ENCODE measurements at places on chromosomes 1 and 21.

- no peak for DNase-seq
These were observed 158.0 kb downstream of the GPATCH2 start for GRCh38 chr1:217472915-217473314.

DNA sequence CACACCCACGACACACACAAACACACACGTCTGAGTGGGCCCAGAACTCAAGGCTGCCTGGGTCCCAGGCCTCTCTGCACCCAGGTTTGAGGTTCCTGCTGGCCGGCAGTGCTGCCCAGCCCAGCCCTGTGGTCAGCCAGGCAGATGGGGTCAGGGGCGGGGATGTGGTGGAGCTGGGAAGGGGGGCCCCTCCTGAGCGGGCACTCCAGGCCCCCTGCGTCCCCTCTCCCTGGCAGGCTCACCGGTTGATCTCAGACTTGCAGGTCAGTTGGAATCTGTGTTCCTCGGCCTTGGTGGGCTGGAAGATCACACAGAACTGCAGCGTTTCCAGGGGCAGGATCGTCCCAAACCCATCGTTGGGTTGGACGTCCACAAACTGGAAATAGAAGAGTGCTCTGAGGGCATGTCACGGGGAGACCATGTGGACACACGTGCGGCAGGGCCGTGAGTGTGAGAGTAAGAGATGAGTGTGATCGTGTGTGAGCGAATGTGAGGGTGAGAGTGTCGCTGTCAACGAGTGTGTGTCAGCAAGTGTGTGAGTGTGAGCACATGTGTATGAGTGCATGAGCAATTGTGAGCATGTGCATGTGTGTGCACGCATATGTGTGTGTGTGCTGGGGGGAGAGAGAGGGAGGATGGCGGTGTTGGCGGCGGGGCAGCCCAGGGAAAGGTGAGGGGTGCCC, 19.7 kb upstream of the TMEM52 start:
- no peak for DNase-seq

DNA sequence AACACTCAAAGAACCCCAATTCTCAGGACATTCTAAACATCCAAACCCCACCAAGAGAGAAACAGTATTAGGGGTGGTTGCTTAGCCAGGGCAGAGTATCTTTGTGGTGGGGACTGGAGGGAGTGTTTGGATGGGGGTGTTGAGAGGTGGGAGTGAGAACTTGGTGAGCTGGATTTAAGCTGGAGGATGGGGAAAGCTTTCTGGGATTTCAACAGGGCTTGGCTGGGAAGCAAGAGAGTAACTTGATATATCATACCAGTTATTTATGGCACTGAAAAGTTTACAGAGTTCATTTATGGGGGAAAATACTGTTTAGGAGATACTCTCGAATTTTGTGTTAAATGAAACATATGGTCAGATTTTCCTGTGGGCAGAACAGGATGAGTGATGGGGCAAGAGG, 6.8 kb upstream of the CNIH3 start:
- DNase-seq: no peak

DNA sequence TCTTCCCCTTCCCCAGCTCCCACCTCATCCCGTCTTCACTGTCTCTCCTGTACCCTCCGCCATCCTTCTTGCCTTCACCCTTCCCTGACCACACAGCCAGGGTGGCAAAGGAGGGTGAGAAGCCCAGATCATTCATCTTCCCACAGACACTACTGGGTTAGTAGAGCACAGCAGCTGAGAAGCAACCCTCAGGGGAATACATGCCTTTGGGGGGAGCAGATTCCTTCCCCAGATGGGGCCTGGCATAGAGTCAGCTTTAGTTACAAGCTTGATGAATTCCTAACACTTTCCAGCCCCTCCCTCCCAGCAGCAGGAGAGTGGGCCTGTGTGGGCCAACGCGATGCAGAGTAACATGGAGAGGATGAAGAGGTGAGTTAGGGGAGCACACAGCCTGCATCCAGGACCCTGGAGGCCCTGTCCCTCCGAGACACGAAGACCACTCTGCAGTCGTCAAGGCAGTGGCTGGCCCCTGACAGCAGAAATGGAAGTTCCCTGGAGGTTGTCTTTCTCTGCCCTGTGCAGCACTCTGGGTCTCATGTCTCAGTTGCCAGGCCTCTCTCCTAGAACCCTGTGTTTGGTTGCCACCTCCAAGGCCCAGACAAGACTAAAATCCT, 8.8 kb upstream of the BTG2 start:
- no peak for DNase-seq

DNA sequence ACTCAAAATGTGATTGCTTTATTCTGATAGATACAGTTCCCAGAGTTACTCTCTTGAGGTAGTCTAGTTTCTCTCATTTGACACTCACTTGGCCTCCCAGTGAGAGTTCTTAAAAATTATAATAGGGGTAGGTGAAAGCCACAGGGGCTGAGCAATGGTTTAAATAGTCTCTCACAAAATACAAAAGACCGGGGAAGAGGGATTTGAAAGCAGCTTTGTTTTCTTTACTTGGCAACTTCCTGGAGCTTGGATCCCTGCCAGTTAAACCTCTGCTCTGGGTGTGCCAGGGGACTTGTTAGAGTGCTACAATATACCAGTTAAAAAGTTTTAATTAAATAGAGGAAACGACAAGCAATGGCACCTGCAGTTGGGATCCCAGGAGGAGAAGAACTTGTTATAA, 31.7 kb downstream of the OR13G1 start:
- DNase-seq: peak; percentile 22

GRCh38 chr1:116877141-116877818, 32.4 kb upstream of the PTGFRN start:
- peak; percentile 9 for DNase-seq

DNA sequence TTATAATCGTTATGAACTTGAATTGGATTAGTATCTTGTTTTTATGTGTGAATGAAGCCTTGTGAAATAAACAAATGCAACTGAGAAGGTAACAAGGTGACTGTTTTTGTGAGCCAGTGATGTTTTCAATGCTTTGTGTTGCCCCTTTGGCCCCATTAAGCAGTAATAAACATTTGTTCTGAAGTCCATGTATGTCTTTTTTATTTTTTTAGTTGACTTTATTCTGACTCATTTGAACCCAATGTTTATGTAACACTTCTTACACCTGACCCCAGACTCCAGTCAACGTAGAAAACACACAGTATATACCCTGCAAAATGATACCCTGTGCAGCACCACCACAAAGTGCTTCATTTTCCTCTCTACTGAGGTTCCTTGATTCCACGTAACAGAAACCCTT, 4.6 kb upstream of the CACYBP start:
- DNase-seq: no peak

GRCh38 chr1:12067900-12068821, 5.1 kb downstream of the TNFRSF8 start:
- DNase-seq: no peak

- DNase-seq: no peak
These were observed 19.3 kb upstream of the C1orf21 start for GRCh38 chr1:184367427-184368038.

GRCh38 chr1:174872615-174873058, 127.1 kb upstream of the CACYBP start:
- no peak for DNase-seq

GRCh38 chr1:170162459-170163246, 16.9 kb downstream of the NTMT2 start:
- no peak for DNase-seq

DNA sequence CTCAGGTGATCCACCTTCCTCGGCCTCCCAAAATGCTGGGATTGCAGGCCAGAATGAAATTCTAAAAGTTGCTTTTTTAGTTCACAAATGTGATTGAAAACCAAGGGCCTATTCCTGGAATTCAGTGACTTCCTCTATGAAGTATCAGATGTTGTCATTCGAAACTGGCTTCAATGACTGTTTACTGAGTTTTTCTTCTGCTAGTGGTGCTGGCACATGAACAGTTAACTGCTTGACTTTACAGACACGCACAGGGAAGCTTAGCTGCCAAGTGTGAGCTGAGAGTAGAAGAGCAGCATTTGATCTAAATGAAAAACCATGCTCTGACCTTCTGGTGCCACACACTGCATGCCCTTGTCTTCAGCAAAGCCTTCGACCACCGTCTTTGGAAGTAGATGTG, 32.8 kb upstream of the AJAP1 start:
- no peak for DNase-seq

Measured in midbrain (tissue), 1 donor.